ENCODE measurements at places on chromosomes 3 and 15.

DNA sequence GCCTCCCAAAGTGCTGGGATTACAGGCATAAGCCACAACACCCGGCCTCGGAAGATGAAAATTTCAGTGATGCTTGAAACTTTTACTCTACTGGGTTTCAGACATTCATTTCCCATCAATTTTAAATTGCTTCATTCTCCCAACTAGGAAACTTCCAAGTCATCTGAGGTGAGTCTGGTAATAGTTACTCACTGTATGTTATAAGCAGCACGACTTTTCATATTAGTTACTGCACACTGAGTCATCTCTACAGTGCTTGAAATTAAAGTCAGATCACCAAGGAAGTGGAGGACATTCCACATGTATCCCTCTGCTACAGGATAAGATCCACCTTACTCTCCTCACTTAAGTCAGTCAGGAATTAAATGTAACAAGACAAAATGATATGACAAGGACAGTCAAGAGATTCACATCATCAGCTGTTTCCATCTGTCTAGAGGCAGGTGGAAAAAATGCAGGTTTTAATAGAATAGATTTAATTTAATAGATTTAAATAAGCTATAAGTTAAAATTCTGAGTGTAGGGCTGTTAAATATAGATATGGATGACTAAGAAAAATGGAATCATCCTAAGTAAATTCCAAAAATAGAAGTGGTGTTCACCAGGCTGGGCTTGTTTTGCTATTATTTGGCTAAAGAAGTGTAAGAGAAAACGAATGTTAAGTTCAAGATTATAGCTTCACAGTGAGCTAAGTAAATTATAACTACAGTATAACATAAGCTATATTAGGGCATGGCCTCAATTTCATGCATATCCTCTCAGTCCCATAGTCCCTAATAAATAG, 104.4 kb downstream of the TMCO5A start:
- peak; percentile 62 for DNase-seq

- DNase-seq, result no peak
These were observed 4.7 kb downstream of the SLC9A9 start for GRCh38 chr3:143843587-143843986.

DNA sequence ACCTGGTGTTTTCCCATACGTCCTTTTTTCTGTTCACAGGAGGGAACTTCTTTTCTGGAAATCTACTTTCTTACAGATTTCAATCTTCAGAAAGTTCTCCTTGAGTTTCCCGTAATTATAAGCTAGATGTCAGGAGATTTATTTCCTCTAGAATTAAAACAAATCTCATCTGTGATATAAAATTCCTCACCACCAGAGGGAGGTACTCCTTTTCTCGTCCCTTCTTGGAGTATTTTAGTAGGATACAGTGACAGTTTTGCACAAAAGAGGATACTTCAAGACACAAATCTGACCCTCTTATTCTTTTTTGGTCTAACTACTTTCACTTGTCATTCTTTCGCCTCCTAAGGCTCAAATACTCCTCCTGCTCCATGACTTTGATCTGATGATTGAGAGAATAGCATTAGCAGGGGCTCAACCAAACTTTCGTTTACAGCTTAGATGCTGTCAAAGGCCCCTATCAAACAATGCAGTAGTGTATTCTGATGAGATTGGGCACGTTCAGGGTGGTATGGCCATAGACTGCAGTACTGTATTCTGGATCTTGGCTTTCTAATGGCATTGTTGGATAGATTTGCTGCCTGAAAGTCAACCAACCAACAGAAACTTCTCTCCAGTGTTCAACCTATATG, 38.0 kb downstream of the TMEM41A start:
- peak; percentile 56 for DNase-seq

- DNase-seq, result peak; percentile 16
These were observed 158.6 kb downstream of the RAP2B start for GRCh38 chr3:153320585-153321128.

GRCh38 chr3:80526153-80526552, 758.4 kb upstream of the ROBO1 start:
- no peak for DNase-seq

- no peak for DNase-seq
These were observed 156.2 kb upstream of the THRB start for GRCh38 chr3:24650839-24651238.

GRCh38 chr15:27235681-27236080, 264.7 kb downstream of the GABRG3 start:
- DNase-seq, result no peak

DNA sequence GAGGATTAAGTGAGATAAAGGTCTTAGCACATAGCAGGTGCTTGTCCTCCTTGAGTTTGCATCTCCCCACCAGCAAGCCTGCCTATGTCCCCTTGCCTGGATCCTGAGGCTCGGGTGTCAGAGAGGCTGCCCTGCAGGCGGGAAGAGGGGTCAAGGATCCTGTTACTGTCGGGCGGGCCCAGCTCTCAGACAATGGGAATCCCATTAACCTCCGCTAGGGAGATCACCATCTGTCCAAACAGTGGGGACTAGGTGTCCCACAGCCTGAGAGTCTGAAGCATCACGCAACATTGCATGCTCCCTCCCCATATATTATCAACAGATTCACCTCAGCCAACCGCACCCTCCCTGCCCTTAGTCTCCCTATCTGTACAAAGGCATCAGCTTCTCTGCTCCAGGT, 151.4 kb downstream of the FBLN2 start:
- no peak for DNase-seq

DNA sequence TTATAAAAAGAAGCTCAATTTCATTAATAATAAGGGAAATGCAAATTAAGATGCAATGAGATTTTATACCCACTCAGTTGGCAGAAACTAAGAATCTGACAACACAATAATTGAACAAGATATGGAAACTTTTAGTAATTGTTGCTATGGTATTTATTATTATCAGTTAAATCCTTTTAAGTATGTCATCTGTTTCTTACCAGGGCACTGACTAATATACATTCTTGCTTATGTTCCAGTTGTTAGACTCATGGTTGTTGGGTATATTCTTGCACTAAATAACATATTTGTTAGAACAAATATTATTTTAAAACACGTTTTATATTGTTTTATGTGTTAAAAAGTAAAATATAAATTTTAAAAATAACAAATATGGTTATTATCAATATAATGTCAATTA, 690.3 kb downstream of the MECOM start:
- DNase-seq, result peak; percentile 28

- DNase-seq, result no peak
These were observed 209.5 kb downstream of the ZIC1 start for GRCh38 chr3:147618691-147619090.

DNA sequence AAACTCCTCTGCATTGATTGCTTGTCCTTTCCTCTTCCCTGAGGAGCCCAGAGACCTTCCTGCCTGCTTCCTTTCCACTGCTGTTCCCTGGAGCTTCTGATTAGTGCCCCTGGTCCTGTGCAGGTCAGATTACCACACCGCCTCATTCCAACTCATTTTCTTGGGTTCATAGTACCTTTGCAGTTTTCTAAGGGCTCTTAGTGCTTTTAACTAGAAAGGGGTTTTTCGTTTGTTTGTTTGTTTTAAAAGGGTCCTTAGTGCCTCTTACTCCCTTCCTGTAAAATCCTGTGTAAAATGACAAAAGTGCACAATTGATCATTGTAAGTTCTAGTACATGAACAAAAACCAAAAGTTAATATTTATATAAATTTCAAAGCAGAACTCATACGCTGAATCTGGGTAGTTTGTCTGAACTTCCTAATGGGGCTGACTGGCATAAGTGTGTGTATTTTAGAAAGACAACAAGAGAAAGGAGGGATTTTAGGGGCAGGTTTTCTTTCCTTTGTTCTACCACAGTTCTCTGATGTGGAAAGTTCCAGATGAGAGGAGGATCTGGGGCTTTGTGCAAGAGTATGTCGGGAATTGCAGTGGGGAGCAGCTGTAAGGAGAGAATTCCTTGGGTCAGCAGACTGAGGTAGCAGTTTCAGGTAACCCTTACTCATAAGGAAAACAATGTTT, 30.6 kb downstream of the SNRK start:
- DNase-seq, result no peak

GRCh38 chr3:127800508-127800907, 21.8 kb downstream of the MGLL start:
- DNase-seq, result no peak

- no peak for DNase-seq
These were observed 87.6 kb upstream of the LRIG1 start for GRCh38 chr3:66588340-66588847.

All from fibroblast of pulmonary artery (primary cell).